ENCODE measurements at places on chromosomes 2 and 18.

- DNase-seq = no peak
Measured at GRCh38 chr18:34901299-34901698, 139.9 kb upstream of the MAPRE2 start.

- no peak for DNase-seq
Measured at GRCh38 chr2:77391119-77391518, 131.1 kb downstream of the LRRTM4 start.

DNA sequence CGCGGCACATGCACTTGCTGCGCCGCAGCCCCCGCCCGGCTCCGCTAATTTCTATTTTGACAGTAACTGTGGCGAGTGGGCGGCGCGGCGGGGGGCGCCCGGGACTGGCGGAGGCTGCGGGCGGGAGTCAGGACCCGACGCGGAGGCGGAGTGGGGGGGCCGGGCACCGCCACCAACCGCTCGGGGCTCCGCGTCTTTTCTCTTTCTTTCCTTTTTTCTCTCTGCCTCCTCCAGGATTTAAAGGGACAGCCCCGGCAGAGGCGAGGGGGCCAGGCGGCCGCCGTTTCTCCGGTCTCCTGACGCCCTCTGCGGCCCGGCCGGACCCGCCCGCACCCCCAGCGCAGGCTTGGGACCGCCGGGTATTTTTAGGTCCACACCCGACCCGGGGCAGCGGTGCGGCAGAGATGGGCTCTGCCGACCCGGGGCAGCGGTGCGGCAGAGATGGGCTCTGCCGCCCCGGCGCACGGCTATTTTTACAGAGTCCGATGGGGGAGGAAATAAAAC, 460 bp upstream of the ZBTB7C start:
- no peak for DNase-seq

- no peak for DNase-seq
Measured at GRCh38 chr2:135904341-135904989, 28.2 kb upstream of the MCM6 start.

GRCh38 chr2:69914950-69915945, at the start of gene MXD1:
Gene MXD1, plus strand, starts transcription at chr2:69915109. Its CDS starts 222 bp downstream, at chr2:69915331.
- DNase-seq = no peak

GRCh38 chr2:165576409-165577154, 107.1 kb downstream of the CSRNP3 start:
- DNase-seq = no peak
